Right renal pelvis (tissue), 4 donors: ENCODE measurements at places on chromosomes 2 and 18. TPM values are rescaled to one million over a fixed set of nuclear protein-coding genes. Genes with fewer than 3 reads are reported as not detected.

GRCh38 chr2:41944220-41944880, 103.5 kb upstream of the PKDCC start:
- DNase-seq: no peak

GRCh38 chr2:55949211-55949610, 25.6 kb upstream of the EFEMP1 start:
- no peak for DNase-seq

GRCh38 chr2:223075301-223076270, 23.6 kb downstream of the KCNE4 start:
- no peak for DNase-seq

HOXD13 gene
- polyA plus RNA-seq: 0.41 TPM

SLC14A1 gene
- polyA plus RNA-seq: 3.2 TPM

- no peak for DNase-seq
Measured at GRCh38 chr2:9547262-9547991, 8.2 kb downstream of the ADAM17 start.

GRCh38 chr2:32095671-32096070, 32.3 kb downstream of the SPAST start:
- no peak for DNase-seq

- DNase-seq: no peak
Measured at GRCh38 chr2:166802475-166802874, 85.8 kb upstream of the XIRP2 start.

MEIS1 gene
- 104 TPM for polyA plus RNA-seq

- DNase-seq: no peak
Measured at GRCh38 chr2:134271758-134272157, 17.9 kb downstream of the MGAT5 start.

DNA sequence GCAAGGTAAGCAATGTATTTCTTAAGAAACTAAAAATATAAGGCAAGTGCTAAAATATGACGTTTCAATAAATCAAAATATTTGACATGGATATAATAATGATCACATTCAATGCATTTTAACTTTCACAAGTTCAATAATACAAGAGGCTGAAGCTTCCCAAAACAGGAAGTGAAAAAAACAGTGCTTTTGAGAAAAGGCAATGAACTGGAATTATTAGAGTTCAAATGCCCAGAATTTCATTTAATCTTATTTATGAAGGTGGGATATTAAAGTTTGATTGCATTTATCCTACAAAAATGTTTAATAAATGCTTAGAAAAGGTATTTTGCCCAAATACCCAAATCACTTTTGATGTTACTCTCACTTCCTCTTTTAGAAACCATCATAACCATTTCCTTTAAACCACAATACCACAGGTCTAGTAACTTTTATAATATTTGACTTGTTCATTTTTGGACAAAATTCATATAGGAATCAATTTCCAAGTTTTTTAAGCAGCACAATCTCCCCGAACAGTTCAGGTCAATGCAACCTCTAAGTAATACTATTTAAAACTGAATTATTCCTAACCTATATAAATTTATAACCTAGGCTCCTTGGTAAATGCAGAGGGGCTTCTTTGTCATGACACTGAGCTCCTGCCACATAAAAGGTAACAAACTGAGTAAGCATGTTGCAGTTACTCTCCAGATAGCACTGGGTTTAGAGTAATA, 2.1 kb downstream of the NCKAP1 start:
- DNase-seq: no peak

- DNase-seq: no peak
Measured at GRCh38 chr2:77028032-77028600, 494.1 kb downstream of the LRRTM4 start.

SLC4A5 gene
- polyA plus RNA-seq: 2.1 TPM

DNA sequence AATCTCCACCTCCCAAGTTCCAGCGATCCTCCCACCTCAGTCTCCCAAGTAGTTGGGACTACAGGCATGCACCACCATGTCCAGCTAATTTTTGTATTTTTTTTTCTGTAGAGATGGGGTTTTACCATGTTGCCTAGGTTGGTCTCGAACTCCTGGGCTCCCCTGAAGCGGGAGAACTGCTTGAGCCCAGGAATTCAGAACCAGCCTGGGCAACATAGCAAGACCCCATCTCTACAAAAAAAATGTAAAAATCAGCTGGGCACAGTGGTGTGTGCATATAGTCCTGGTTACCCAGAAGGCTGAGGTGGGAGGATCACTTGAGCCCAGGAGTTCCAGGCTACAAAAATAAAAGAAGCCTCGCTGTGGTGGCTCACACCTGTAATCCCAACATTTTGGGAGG, 12.0 kb upstream of the ZNF532 start:
- no peak for DNase-seq

- no peak for DNase-seq
Measured at GRCh38 chr2:42105330-42106256, 57.8 kb downstream of the PKDCC start.

- DNase-seq: no peak
Measured at GRCh38 chr2:142308744-142309143, 177.9 kb upstream of the LRP1B start.

CHRND gene
- 0.40 TPM for polyA plus RNA-seq

GRCh38 chr2:23477392-23477791, 92.4 kb downstream of the KLHL29 start:
- no peak for DNase-seq

CLEC4F gene
- polyA plus RNA-seq: not detected

ZC3H6 gene
- 9.2 TPM for polyA plus RNA-seq

DNA sequence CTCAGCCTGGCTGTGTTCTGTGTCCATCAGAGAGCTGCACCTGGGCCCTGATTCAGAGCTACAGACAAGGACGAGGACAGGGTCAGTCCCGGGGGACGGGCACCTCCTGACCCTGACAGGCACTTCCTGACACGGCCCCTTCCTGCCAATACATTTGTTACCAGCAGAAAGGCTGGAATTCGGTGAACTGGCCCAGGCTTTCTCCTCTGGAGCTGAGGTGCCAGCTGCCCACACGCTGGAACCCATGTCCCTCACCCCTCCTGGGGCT, 12.3 kb upstream of the ZNF519 start:
- DNase-seq: no peak

KLHL30 gene
- polyA plus RNA-seq: 0.22 TPM

ZNF804A gene
- 2.0 TPM for polyA plus RNA-seq

HOXD1 gene
- polyA plus RNA-seq: 13.2 TPM

DNA sequence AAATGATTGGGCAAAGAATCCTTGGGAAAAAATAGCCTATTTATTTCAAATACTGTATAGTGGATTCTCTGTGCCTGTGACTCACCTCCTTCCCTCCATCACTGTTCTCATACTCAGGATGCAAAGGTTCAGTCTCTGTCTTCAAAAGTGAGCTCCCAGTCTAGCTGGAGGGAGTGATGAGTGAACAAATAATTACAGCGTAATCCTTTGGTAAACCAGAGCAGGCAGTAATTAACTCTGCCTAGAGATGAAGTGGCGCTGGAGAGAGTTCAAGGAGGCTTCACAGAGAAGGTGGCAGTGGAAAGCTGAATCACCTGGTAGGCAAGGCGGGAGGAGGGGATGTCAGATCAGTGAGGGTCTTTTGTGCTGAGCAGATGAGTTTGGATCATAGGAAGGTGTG, 6.5 kb downstream of the DGUOK start:
- no peak for DNase-seq

LAMA1 gene
- 73.8 TPM for polyA plus RNA-seq

- no peak for DNase-seq
Measured at GRCh38 chr18:79574938-79575525, 104.6 kb upstream of the CTDP1 start.

ABCG5 gene
- 0.42 TPM for polyA plus RNA-seq
